T-helper 2 cell treated with Interferon-gamma antibody and Interleukin-4, amounts not matched to agents 100 ng/mL and 5 ng/mL, for 36 hours (primary cell): ENCODE measurements at places on chromosomes 7 and 10. TPM values are rescaled to one million over a fixed set of nuclear protein-coding genes. Genes with fewer than 3 reads are reported as not detected.

Gene SRRM3
- not detected in 2 replicates for total RNA-seq

Gene UCN3
- total RNA-seq, result not detected in 2 replicates

Gene CAMK2B
- total RNA-seq, result 0.27 and 0.30 TPM in 2 replicates

Gene IFIT5
- 17.0 and 17.1 TPM in 2 replicates for total RNA-seq

Gene NAPEPLD
- total RNA-seq, result 12.7 and 13.2 TPM in 2 replicates

Gene EDRF1
- 40.8 and 44.0 TPM in 2 replicates for total RNA-seq

Gene CAV1
- total RNA-seq, result not detected in 2 replicates

Gene UPK3B
- 1.1 and 1.2 TPM in 2 replicates for total RNA-seq

Gene FEZF1
- total RNA-seq, result not detected in 2 replicates

Gene FAM25G
- total RNA-seq, result not detected in 2 replicates

Gene LOXL4
- total RNA-seq, result not detected in 2 replicates

Gene PLEKHS1
- total RNA-seq, result 0.11 TPM in 1 of 2 replicates, not detected in the other

Gene TMEM236
- 0.05 TPM in 1 of 2 replicates, not detected in the other for total RNA-seq

Gene TRIM74
- total RNA-seq, result 1.5 and 2.0 TPM in 2 replicates

Gene CPXM2
- total RNA-seq, result not detected in 2 replicates
